Mammary epithelial cell (primary cell): ENCODE measurements at places on chromosomes 4 and X. TPM values are rescaled to one million over a fixed set of nuclear protein-coding genes. Genes with fewer than 3 reads are reported as not detected.

Gene MAML3
- 2.8 TPM for total RNA-seq

DNA sequence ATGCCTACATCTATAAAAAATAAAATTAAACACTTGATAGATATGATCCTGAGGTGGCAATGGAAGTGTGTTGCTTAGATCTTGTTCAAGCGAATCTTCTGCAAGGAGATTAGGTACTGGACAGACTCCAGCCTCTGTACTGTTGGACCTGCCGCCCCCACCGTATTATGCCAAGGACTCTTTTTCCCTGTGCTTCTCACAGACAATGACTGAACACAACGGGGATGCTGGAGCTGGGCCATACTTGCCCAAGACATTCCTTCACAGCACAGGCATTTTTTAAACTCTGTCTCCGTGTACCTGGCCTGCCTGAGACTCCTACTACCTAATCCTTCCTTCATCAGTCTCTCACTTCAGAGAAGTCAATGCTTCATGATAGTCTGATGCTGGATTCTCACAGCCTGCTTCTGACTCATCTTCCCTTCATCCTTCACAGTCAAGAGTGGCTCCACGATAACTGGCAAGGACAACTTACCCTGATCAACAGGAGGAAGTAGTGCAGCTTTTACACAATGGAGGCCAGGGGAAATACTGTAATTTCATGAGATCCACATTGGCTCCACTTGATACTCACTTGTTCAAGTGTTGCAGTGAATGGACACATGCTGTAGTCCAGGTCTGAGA lies 754.6 kb upstream of the AGA start:
- no peak for DNase-seq

Gene MAP3K15
- not detected in 2 replicates for total RNA-seq

GRCh38 chr4:116183241-116183640 lies 902.1 kb downstream of the TRAM1L1 start:
- no peak for DNase-seq

- DNase-seq: no peak
Observed at GRCh38 chrX:19686876-19687275, 171.6 kb upstream of the MAP3K15 start.

- no peak for DNase-seq
Observed at GRCh38 chr4:1972414-1972813, 36.4 kb downstream of the NELFA start.

GRCh38 chrX:486325-486724 lies 99.6 kb upstream of the PPP2R3B start:
- DNase-seq: no peak

GRCh38 chr4:89894649-89895550 lies at the start of gene MMRN1:
MMRN1 (plus strand) TSS chr4:89894854; CDS start chr4:89894972, 118 bp downstream.
- no peak for DNase-seq

- no peak for DNase-seq
Observed at GRCh38 chrX:111124418-111124817, 28.4 kb downstream of the PAK3 start.

DNA sequence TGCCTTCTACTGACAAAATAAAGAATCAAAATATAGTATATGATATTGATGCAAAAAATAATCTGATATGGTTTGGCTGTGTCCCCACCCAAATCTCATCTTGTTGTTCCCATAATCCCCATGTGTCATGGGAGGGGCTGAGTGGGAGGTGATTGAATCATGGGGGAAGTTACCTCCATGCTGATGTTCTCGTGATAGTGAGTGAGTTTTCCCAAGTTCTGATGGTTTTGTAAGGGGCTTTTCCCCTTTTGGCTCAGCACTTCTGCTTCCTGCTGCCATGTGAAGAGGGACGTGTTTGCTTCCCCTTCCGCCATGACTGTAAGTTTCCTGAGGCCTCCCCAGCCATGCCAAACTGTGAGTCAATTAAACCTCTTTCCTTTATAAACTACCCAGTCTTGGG lies 70.2 kb downstream of the TMEM165 start:
- no peak for DNase-seq

- no peak for DNase-seq
Observed at GRCh38 chr4:2929469-2929868, 33.7 kb downstream of the NOP14 start.

GRCh38 chr4:175103403-175103802 lies 185.2 kb downstream of the ADAM29 start:
- no peak for DNase-seq

DNA sequence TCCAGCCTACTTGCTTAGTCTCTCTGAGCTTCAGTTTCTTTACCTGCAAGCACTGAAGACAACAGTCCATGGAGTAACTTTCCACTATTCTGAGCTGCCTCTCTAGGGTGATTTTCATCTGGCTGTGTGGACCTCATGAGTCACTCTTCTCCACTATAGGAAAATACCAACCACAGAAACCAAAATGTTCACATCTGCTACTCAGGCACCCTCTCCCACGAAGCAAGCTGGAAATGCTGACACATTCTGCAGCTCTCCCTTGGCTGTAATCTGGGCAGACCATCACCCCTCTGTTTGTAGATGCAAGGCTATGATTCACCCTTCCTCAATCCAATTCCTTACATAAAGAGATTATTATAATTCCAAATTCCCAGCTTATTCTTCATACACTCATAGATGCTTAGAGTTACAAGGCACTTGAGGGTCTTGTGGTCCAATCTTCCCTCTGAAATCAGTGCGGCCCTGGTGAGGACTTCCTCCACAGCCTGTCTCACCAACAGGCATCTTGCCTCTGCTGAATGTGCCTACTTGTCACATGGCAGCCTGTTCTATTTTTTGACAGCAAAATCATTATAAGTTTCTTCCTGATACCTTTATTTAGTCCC lies 97.0 kb upstream of the LNX1 start:
- DNase-seq: peak; percentile 97

Gene CT45A5
- total RNA-seq: not detected

GRCh38 chrX:133346026-133346425 lies 69.3 kb downstream of the GPC4 start:
- no peak for DNase-seq

DNA sequence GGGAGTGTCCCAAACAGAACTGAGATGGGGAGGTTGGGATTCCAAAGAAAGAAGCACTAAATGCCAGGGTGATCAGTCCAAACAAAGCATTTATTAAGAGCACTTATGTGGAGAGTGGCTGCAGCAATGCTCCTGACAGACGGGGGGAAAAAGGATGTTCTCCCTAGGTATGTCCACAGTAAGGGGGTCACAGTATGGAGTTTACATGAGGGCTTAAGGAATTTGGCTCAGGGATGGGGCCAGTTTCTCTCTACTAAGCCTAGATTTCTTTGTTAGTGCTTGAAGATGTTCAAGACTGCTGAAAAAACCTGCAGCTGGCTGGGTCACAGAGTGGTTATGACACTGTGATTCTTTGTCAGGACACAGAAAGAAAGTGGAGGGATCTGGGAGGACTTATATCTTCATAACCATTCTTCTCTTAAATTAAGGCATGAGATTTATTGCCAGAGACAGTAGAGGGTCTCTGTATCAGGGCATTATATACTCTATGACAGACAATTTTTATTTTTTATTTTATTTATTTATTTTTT lies 1468.0 kb downstream of the C4orf33 start:
- DNase-seq: no peak

GRCh38 chrX:37958525-37959211 lies 47.7 kb upstream of the SYTL5 start:
- no peak for DNase-seq

Gene FGFR3
- total RNA-seq: 1.8 and 6.2 TPM in 2 replicates

- peak; percentile 6 for DNase-seq
Observed at GRCh38 chrX:102067966-102068723, 57.3 kb upstream of the TCEAL2 start.

Gene HTT
- total RNA-seq: 53.3 and 58.3 TPM in 2 replicates

DNA sequence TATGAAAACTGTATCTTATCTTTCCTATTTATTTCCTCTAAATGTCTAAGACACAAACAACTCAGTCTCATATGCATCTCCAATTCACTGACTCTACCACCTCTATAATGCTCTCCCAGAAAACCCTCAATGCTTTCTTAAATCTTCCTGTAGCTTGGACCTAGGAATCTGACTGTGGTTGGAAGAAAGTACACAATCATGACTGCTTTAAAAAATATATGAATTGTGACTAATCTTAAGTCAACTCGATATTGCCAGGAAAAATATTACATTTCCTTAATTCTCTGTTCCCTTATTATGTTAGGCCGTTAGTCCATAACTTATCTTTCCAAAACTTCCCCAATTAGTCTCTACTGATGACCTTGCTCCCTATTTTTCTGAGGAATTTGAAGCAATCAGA lies 87.0 kb downstream of the SPCS3 start:
- no peak for DNase-seq

- DNase-seq: no peak
Observed at GRCh38 chr4:53562409-53562808, 28.9 kb downstream of the LNX1 start.

DNA sequence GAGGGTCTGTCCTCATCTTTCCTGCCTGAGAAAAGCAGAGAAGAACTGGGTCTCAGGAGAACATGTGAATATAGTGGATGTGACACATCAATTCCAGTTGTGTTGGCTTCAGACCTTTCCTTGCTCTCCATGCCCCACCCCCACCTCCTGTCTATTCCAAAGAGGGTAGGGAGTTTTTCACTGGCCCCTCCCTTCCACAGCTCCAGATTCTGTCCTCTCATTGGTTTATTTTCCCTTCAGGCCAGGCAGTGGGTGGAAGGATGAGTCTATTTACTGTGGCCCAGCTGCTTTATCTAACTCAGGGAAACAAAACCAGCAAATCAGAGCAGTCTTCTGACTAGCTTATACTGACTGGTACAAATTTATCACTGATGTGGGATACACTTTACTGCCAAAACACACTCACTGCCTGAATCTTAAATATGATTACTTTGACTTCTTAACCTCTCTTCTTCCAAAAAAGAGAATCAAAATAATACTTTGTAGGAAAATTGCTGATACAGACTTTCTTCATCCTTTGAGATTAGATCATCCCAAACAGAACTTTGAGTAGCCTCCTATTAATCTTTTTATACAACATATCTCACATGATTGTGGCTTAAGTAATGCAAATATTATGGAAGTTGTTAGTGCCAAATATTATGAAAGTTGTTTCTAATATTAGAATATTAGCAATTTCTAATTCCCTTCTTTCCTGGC lies 221.2 kb downstream of the MID1 start:
- no peak for DNase-seq

Gene FGB
- not detected in 2 replicates for total RNA-seq

Gene ARAP2
- 25.2 TPM for total RNA-seq

DNA sequence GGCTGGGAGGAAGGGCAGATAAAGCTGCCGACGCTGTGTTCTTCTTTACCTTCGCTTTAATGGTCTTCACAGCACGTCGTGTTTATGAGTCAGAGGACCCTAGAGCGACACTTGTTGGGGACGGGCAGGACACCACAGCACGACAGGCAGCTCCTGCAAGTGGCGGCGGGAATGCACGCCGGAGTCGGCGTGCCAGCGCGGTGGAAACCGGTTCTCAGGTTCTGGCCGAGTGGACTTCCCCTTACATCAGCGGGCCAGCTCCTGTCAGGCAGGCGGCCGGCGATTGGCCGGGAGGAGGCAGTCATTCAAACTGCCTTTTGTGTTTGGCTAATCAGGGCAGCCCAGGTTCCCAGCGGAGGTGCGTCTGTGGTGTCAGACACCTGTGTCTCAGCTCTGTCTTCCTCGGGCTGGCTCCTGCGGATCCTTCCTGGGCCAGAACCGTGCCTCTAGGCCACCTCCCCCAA lies 150.9 kb downstream of the SHROOM3 start:
- peak; percentile 95 for DNase-seq

DNA sequence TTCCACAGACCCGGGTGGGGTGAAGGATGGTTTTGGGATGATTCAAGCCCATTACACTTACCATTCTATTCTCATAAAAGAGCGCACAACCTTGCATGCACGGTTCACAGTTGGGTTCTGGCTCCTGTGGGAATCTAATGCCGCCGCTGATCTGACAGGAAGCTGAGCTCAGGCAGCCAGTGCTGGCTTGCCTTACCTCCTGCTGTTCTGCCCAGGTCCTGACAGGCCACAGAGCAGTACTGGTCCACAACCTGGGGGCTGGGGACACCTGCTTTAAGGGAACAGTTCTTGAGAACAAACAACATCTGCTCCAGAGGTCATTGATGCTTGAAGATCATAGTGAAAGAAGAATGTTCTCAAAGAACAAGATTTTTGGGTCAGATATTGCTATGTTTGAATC lies 8.0 kb upstream of the HS3ST1 start:
- peak; percentile 63 for DNase-seq

DNA sequence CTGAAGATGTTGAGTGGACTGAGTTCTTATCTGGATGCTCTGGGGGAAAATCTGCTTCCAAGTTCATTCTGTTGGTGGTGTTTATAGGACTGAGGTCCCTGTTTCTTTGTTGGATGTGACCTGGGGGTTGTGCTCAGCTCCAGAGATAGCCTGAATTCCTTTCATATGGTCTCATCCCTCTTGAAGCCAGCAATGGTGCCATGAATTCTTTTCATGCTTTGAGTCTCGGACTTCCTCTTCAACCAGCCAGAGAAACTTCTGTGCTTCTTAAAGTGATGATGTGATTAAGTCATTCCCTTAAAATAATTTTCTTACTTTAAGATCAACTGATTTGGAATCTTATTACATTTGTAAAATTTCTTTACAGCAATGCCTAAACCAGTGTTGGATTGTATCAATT lies 233.8 kb upstream of the UGT8 start:
- no peak for DNase-seq

- peak; percentile 70 for DNase-seq
Observed at GRCh38 chr4:185811509-185812364, at the start of gene SORBS2. SORBS2 (minus strand) TSS chr4:185812194; CDS start chr4:185690571, 121,623 bp downstream.

Gene FATE1
- total RNA-seq: not detected

GRCh38 chr4:85837439-85837733 lies 362.4 kb downstream of the ARHGAP24 start:
- DNase-seq: no peak

GRCh38 chrX:155134255-155134654 lies 62.9 kb downstream of the BRCC3 start:
- no peak for DNase-seq

DNA sequence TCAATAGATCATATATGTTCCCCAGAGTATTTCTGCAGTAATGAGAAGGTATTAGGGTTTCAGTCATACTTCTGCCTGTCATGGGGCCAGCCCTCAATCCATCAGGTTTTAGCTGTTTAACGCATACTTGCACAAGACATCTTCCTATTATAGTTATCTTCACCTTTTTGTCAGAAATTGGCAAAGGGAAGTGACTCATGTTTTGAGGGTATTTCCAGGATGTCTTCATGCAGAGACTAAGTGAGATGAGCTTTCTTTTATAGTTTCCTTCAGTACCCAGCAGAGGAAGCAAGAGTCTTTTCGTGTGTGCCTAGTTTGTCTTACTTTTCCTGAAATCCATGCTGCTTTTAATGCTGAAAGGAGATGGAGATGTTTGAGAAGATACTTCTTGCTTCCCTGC lies 9.5 kb downstream of the CSTF2 start:
- peak; percentile 78 for DNase-seq

Gene HMX1
- not detected for total RNA-seq

GRCh38 chr4:121535351-121535750 lies 154.5 kb upstream of the QRFPR start:
- no peak for DNase-seq

DNA sequence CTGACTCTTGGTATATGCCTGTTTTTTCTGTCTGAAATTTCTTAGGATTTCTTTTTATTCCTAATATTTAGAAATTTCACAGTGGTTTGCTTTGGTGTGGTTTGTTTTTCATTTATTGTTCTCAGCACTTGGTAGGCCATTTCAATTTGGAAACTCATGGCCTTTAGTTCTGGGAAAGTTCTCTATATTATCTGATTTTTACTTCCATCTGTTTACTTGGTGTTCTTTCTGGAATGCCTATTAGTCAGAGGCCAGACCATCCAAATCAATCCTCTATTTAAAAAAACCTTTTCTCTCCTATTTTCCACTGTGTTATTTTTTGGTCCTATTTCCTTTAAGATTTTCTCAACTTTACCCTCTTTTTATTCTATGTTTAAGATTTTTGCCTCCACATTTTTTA lies 188.1 kb upstream of the SFRP2 start:
- no peak for DNase-seq

- no peak for DNase-seq
Observed at GRCh38 chr4:38045289-38045988, 85.2 kb downstream of the PTTG2 start.
